NCI-H2081 (cell line): ENCODE measurements at places on chromosomes 12 and 14.
A peak's percentile ranks its signal among the peaks of the same experiment; 100 is the strongest.

DNA sequence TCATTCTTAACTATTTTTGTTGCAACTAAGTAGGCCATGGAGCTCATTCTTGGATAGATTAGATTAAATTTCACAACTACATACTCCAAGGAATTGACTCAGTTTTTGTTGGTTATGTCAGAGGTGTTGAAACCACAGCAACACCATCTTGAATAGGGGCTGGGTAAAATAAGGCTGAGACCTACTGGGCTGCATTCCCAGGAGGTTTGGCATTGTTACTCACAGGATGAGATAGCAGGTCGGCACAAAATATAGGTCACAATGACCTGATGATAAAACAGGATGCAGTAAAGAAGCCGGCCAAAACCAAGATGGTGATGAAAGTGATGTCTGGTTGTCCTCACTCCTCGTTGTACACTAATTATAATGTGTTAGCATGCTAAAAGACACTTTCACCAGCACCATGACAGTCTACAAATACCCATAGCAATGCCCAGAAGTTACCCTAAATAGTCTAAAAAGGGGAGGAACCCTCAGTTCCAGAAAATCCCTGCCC, 20.9 kb downstream of the DMAC2L start:
- no peak for DNase-seq

- DNase-seq: no peak
These were observed 37.0 kb downstream of the TDG start for GRCh38 chr12:104002686-104003085.

- no peak for DNase-seq
These were observed 125.4 kb downstream of the SNAPC1 start for GRCh38 chr14:61887628-61888027.

- no peak for DNase-seq
These were observed 150.5 kb upstream of the KRR1 start for GRCh38 chr12:75661908-75662307.

DNA sequence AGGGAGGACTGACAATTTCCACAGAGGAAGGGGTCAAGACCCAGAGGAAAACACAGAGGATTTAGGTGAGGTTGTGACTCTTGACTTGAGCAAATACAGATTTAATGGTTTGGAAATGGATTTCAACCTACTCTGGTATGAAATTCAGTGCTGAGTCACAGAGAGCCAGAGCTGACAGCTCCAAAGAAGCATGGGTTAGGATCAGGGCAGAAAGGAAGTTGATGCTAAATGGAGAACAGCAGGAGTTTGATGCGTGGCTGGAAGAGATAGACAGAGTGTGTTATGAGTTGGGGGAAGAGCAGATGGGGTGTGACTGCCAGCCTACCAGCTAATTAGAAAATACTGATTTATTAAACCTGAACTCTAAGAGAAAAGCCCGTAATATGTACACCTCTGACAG, 272.6 kb downstream of the FOXG1 start:
- DNase-seq: peak; percentile 10

DNA sequence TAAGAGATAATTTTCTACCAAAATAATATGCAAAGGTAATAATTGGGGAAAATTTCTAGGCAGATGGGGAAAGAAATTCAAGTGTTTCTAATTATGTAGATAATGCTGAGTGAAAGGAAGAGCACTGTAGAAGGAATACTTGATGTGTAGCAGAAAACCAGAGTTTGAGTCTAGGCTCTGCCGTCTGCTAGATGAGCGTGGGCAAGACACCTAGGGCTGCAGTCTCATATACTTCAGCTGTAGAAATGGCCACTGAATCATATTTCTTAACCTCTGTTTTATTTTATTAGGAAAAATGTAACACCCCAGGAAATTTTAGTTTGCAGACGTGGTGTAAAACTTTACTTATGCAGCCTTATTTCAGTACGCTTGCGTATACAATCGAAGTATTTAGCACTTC, 59.8 kb upstream of the SLC38A2 start:
- DNase-seq: no peak
